ENCODE measurements at places on chromosomes 2 and 18. TPM values are rescaled to one million over a fixed set of nuclear protein-coding genes. Genes with fewer than 3 reads are reported as not detected.

Gene TUBB8B
- polyA plus RNA-seq = 0.58 TPM

Gene SCYGR7
- polyA plus RNA-seq = not detected

Gene POTEI
- polyA plus RNA-seq = not detected

Gene CIDEA
- not detected for polyA plus RNA-seq

Gene SMPD4
- 65.0 TPM for polyA plus RNA-seq

Gene SLC8A1
- 72.0 TPM for polyA plus RNA-seq

Gene GALNT13
- 2.4 TPM for polyA plus RNA-seq

Gene CAVIN2
- 43.0 TPM for polyA plus RNA-seq

Gene CPLX4
- polyA plus RNA-seq = 0.09 TPM

Gene GMCL1
- 35.9 TPM for polyA plus RNA-seq

Gene FNDC4
- 8.4 TPM for polyA plus RNA-seq

Gene LIMS1
- polyA plus RNA-seq = 50.2 TPM

Gene UGT1A4
- polyA plus RNA-seq = not detected

Gene MC2R
- not detected for polyA plus RNA-seq

Gene OR6B2
- polyA plus RNA-seq = not detected

Gene RASGRP3
- 26.8 TPM for polyA plus RNA-seq

Gene CPS1
- polyA plus RNA-seq = 5.7 TPM

Gene EXOC6B
- polyA plus RNA-seq = 25.5 TPM

Gene AOX1
- polyA plus RNA-seq = 1.7 TPM

Gene SMCHD1
- 60.9 TPM for polyA plus RNA-seq

Gene ZC3H6
- 6.3 TPM for polyA plus RNA-seq

Gene NLRC4
- polyA plus RNA-seq = 1.3 TPM

Gene SLC30A3
- 7.6 TPM for polyA plus RNA-seq

Gene NOP58
- polyA plus RNA-seq = 97.9 TPM

Gene MERTK
- polyA plus RNA-seq = 22.2 TPM
